Stimulated activated CD4-positive, alpha-beta T cell treated with anti-CD3 and anti-CD28 coated beads, Interleukin-4, amount 100 ng/mL, for 4 hours (primary cell): ENCODE measurements at places on chromosomes 1 and 21.
A peak's percentile ranks its signal among the peaks of the same experiment; 100 is the strongest.

DNA sequence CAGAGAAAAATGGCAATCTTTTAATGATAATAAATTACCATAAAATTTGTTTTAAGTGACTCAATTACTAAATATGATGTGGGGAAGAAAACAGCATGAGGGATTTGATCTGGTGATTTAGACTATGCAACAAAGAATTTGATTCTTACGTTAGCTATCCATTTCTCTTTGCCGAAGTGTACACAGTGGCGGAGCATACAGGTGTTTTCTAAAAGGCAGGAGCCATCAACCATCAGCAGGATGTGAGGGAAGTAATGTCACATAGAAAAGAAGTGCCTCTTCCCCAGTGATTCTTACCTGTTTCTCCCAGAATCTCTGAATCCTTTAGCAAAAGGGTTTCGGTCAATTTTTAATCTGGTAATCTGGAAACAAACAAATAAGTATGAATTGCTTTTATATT, 74.3 kb downstream of the TBX15 start:
- no peak for DNase-seq

DNA sequence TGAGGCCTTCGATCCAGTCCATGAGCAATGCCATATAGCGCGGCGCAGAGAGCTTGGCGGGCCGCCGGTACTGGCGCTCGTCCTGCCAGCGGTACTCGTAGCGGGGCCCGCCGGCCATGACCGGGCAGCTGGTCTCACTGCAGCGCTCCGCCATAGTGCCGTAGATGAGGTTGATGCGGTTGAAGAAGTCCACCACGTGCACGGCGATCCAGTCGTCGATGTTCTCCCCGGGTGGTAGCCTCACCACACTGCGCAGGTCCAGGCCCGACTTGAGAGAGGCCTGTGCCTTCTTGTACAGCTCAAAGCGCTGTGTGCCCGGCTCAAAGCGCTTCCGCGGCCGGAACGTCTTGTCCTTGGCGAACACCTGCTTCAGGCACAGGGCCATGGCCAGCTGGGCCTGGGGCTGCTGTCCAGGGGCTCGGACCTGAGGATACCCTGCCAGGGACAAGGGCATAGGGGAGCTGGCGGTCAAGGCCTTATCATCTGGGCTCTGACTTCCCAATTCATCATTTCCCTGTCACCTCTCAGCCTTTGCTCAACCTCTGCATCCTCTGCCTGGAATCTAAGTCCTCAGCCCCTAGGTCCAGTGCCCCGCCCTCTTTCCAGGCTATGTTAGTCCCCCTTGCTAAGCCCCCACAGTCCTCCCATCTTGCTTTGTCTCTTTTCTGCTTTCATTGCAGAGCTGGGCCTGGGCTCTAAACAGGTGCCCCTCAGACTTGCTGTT, 3.5 kb downstream of the MOB3C start:
- DNase-seq: no peak

- DNase-seq: peak; percentile 24
Observed at GRCh38 chr1:241998412-241998921, 431 bp downstream of the MAP1LC3C start.

GRCh38 chr1:109114342-109114674, 393 bp downstream of the ELAPOR1 start:
- DNase-seq: no peak

GRCh38 chr1:175369696-175370095, 177.1 kb upstream of the KIAA0040 start:
- no peak for DNase-seq

DNA sequence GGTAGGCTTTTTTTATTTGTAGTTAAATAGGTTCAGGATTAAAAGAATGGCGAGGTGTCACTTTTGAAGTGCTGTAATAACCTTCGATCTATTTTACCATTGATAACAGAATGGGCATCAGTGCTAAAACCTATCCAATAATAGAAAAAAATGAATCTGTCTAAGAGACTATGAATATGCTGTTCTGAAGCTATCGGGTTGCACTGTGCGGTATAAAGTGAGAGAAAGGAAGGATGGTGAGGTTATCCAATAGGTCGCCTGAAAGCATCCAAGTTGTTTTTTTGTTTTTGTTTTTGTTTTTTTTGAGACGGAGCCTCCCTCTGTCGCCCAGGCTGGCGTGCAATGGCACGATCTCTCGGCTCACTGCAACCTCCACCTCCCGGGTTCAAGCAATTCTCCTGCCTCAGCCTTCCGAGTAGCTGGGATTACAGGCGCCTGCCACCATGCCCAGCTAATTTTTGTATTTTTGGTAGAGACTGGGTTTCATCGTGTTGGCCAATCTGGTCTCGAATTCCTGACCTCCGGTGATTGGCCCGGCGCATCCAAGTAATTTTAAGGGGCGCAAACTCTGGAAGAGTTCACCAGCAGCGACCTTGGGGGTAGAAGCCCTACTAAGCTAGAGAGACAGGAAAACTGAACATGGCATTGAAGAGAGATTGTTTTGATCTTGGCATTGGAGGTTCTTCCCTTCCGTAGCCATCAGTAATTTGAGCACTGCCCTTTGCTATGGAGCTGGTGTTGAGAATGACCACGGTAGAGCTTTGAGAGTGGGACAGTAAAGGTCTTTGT, 8.7 kb upstream of the MDM4 start:
- DNase-seq: no peak

DNA sequence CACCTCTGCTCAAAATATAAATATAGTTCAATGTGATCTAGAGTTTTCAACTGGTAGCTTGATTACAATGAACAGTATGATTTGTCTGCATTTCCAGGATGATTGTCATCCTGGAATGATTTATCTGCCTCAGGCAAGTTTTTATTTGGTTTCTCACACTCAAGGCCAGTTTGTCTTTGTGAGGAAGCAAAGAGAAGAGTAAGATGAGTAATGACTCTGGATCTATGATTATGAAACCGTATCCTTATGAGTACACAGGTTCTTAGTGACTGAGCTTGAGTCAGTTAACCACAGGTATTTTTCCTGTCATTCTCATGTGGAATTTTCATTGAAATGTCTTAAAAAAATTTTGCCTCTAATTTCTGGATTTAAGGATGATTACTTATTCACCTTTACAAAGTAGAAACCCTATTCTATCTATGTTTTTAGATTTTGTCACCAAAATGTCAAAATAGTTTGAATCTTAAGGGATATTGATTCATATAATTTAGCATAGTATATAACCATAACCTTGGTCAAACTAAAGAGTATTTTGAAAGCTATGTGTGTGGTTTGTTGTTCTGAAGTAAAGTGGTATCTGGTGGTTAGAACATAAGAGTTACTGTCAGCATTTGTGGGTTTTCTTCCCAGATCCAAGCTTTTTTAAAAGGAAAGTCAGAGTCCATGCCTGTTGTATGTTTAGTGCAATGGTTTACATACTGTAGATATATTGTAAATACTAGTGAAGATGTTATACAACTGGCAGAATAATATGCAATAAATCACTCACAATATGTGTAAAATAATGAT, 145.0 kb downstream of the RASAL2 start:
- no peak for DNase-seq

GRCh38 chr1:163565166-163565565, 243.4 kb downstream of the NUF2 start:
- DNase-seq: no peak

DNA sequence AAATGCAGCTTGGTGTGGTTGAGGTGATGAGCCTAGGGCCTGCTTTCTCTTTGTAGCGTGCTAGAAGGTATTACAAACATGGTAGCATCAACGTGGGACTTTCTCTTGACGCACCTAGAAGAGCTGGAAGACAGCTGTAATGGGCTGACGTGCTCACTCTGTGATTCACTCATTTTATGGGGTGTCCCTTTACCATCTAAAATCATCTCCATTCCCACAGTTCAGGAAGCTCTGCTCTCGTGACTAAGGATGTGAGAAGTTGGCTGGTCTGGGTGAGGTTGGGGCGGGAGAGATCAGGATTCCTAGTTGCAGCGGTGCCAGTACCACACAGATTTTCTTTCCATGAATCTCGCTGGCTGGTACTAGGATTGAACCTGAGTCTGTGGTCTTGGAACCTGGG, 4.2 kb downstream of the HTR6 start:
- no peak for DNase-seq

- DNase-seq: no peak
Observed at GRCh38 chr1:79302380-79302930, 295.9 kb upstream of the ADGRL4 start.

DNA sequence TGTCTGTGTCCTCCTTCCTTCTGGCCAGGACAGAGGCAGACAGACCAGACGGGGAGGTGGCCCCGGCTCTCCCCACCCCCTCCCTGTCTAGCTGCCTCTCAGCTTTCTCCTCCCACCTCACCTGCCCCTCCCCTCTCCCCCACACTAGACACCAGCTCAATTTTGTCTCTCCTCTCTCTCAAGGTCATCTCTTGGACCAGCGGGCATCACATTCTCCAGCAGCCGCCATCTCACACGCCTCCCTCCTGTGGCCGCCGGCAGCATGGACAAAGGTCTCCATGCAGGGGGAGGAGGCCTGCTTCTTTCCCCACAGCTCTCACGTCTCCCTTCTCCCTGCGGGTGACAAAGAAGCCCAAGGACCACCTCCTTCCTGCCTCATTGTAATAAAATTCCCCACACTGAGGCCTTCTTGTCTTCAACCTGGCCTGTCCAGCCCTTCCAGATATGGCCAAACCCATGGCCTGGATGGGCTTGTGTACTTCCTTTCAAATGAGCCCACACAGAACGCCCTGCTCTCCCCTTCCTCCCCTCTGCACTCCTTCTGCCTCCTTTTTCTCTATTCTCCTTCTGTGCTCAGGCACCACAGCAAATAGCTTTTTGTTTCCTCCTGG, 14.6 kb downstream of the OPTC start:
- DNase-seq: no peak

GRCh38 chr1:7116001-7116400, 330.7 kb downstream of the CAMTA1 start:
- DNase-seq: no peak

DNA sequence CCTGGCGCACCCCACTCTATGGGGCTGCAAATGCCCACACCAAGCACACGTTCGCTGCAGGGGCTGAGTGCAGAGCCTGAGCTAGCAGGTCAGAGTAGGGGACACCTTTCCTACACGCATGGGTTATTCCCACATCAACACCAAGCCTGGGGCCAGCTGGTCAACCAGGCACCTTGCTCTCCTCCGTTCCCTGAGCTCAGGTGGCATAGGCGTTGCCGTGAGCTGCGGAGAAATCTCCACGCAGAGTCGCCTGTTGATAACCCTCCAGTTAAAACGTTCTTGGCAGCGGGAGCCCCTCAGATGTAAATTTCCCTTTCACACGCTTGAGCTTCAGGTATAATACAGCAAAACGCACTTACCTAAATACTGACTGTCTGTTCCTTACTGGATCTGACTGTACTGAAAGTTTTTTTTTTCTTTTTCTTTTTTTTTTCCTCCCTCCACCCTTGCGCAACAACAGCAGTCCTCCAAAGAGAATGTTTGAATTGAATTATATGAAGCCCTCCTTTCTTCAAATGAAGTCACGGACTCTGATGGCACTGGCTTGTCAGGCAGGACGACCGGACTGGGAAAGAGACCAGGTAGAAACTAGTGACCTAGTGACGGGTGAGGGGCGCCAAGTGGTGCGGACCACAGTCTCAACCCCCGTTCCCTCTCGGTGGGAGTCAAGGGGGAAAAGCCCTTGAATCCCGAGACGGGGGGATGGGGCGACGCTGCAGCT, 2.1 kb downstream of the BRINP3 start:
- no peak for DNase-seq

DNA sequence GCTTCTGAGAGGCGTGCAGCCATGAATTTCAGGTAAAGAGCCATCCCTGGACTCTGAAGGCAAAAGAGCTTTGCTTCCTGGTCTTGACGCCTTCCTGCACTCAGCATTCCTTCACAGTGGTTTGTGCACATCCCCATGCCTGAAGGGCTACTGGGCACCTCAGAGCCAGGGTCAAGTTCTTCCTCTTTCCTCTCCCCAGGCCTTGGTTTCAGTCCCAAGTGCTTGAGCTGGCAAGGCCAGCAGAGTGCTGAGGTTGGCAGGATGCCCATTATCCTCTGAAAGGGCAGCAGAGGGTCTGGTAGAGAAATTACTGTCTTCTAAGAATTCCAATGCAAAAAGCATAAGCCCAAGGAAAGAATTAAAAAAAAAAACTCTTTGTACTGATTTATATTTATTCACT, 1064.9 kb downstream of the TTLL7 start:
- no peak for DNase-seq

DNA sequence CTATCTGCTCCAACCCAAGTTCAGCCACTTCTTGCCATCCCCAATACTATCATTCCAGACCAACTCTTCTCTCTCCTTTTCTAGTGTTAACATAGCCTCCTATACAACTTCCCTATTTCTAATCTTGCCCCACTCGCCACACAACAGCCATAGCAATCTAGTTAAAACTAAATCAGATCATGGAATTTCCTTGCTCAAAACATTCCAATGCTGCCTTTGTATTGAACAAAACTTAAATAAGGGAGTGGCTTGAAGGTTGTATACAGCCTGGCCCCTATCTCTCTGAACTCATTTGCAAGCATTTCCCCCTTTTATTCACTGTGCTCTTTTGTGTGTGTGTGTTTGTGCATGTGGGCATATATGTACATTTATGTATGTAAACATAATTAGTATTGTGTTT, 118.1 kb upstream of the SGIP1 start:
- no peak for DNase-seq

DNA sequence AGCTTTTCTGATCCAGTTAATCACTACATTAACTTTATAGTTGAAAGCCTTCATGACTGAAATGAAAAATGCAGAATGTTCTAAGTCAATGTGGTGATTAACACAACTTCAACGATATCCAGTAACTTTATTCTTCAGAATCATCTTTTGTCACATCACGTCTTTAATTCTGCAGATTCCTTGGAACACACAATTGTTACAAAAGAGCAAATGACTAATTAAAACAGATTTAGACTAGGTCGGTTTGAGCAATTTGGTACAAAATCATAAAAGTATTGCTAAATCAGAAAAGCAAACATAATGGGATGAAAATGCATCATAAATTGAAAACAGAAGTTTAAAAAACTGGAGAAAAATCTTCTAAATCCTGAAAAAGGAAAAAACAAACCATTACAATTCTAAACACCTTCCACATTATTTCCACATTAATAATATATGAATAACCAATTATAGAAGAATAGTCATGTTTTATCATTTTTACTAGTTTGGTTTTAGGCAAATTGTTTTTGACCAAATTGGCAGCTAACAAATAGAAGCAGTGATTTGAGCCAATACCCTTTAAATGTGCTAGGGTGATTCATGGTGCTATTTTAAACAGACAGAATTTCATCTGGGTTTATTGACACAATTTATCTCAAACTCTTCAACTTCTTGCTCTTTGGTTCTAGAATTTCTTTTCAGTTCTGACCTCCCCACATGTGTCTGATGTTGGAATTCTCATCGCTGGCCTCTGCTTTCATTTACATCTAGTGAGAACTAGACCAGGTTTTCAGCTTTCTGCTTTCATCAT, 468.1 kb upstream of the PTBP2 start:
- DNase-seq: no peak

GRCh38 chr21:17201741-17202260, 311.0 kb upstream of the CXADR start:
- no peak for DNase-seq

DNA sequence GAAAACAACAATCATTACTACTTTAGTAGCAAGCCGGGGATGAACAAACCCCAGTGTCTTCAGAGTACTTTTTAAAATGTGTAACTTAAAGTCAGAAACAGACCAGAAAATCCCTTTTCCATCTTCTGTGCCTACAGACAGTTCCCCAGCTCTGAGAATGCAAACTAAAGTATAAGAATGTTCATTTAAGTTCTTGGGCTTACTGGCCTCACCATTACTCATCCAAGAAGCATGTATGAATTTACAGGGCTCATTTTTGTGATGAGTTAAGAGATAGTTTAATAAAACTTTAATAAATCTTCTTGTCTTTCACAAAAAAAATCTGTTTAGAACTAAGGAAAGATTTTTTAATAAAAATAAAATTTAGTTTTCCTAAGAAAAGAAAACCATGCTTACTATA, 4.6 kb downstream of the LPGAT1 start:
- no peak for DNase-seq
